SHP77 treated with DMSO at 0.1 percent for 48 hours (cell line): ENCODE measurements at places on chromosomes 2 and 18.

DNA sequence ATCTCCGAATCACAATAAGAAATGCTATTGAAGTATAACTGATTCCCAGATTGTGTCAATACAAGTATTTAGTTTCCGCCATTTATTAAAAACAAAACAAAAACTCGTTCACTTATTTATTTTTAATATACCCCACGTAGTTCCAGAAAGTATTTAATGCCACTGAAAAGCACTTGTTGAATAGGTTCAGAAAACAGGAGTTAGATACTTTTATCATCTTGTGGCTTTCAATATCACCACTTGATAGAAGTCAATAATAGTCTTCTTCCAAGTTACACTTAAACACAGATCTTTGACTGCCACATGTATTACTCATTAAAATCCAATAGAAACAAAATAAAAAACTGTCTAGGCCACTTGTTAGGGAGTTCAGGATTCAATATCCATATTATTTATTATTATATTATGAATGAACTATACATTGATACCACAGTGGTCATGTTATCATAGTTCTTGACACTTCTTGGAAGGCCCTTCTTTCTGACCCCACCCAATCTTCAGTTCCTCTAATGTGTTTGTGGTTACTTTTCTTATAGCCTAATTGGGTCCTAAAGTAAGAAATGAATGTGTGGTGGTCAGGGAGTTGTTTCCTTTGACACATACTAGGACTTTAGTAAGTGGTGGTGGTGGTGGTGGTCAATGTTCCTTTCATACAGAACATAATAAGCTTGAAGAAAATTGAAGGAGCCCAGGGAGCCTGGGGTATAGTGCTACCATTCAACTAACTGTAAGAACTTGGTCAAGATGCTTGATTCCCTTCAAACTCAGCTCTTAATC lies 221.3 kb upstream of the ITGA4 start:
- no peak for DNase-seq

DNA sequence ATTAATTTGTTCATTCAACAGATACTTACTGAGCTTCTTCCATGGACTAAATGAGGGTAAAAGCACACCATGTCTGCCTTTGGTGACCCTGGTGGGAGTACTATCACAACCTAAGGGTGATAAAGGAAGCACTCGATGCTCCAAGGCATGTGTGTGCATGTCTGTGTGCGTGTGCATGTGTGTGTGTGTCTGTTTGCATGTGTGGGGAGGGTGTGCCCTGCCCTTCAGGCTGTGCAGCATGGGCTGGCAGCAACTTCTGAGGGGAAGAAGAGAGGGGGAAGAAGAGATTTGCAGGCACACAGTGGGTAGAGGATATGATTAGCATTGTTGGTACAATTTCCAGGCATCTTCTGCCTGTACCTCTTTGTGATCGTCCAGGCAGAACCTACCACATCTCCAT lies 121.6 kb downstream of the ACOXL start:
- DNase-seq, result no peak

DNA sequence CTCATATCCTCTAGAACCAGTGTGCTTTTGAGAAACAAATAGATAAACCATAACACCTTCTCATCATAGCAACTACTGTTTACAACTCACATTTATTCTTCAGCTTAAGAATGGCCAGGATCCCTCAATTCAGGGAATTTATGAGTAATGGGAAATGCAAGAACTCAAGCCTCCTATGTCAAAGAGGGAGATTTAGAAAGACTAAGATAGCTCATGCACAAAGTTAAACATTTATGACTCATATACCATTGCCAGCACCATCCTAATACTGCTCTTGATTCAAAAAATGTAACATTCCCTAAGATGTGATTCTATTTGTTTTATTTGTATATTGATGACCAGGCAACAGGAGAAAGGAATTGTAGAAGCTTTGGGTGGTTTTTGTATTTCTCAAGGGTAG lies 172.8 kb downstream of the CYP26B1 start:
- no peak for DNase-seq

DNA sequence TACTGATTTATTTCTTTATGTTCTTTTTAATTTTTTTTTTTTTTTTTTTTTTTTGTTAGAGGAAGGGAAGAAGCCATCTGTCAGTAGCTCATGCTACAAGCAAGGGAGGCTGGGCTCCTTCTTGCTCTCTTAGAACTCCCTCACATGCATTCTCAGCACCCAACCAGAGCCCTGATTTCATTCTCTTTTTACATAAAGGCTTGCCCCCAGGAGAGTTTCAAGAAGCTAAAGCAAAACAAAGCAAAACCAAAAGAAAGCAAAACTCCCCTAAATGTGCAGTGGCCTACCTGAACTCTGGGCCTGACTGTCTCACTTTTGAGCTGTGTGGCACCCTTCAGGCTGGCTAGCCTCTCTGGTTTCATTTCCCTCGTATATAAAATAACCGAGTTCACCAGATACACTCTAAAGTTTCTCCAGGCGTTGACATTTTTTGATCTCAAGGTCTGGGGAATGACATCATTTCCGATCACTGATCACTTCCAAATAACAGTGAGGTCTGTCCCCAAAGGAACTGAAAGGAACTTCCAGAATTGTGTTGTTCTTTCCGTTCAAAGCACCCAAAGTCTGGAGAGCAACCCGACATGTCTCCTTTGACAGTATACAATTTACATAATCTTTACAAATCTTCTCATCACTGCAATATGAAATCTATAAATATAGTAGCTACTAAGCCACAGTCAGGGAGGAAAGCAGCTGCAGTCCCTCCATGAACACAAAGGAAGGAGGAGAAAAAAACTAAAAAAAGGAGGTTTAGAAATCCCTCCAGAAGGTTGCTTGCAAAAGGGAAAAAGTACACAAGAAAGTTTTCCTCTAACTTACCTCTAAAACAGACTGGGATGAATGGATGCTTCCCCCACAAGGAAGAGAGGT lies 145.6 kb upstream of the NCK2 start:
- DNase-seq, result no peak

DNA sequence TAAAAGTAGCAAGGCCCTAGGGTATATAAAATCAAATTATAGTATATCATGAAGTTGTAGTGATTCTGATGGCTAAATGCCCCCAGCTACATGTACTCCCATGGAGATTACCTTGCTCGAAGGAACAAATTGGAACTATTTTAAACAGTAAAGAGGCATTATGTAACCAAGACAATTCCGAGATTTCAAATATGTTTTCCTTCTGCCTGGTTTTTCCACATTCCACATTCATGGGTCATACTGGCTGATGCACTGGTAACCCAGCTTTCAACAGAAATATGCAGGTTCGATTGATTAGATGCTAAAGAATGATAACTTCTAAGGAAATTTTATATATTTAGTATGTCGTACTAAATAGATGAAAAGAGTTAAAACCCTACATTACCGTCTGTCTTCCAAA lies 62.3 kb upstream of the MGAT4A start:
- no peak for DNase-seq

DNA sequence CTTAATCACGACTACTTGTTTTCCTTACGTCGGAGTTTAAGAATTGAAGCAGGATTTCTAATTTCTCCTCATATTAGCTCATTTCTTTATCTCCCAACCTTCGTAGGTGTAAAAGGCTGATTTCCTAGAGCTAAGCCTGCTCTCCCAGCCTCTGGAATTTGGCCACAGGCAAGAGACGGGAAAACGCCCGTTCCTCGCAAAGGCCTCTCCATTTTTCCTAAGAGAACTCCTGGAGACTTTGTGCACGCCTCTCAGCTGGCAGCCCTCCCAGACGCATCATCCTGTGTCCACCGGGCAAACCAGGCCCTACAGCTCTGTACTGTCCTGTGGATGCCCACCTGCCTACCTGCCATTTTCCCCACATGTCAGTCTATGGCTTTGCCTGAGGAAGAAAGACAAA lies 106.3 kb downstream of the FTCDNL1 start:
- DNase-seq, result no peak

GRCh38 chr2:60764736-60765534 lies 8.9 kb downstream of the PAPOLG start:
- DNase-seq, result no peak

DNA sequence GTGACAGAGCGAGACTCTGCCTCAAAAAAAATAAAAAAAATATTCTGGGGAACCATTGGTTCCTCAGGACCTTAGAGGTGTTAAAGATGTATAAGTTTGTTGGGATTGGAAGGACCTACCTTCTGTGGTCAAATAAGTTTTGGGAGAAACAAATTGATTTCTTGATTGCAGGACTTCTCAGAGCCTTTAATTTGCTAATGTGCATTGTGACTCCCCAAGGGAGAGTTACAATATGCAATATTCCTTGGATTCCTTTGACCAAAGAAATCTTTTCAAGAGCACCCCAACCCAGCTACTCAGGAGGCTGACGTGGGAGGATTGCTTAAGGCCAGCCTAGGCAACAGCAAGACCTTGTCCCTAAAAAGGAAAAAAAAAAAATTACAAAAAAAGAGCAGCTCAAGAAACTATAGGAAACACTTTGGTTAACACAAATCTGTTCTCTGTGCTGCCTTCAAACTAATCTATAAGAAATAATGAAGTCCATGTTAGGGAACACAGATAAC lies 6.5 kb downstream of the NAGK start:
- no peak for DNase-seq

GRCh38 chr2:235516257-235516656 lies 22.4 kb downstream of the AGAP1 start:
- DNase-seq, result no peak

GRCh38 chr2:10389573-10389972 lies 58.6 kb downstream of the ODC1 start:
- no peak for DNase-seq

DNA sequence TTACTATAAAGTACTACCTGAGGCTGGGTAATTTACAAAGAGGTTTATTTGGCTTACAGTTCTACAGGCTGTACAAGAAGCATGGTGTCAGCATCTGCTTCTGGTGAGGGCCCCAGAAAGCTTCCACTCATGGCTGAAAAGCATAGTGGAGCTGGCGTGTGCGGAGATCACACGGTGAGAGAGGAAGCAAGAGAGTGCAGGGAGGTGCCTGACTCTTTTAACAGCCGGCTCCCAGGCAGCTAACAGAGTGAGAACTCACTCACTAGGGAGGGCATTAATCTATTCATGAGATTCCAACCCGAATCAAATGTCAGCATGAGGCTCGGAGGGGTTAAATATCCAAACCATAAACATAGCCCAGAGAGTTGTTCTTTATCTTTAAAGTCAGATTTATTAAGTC lies 117.3 kb downstream of the LDLRAD4 start:
- DNase-seq, result no peak

GRCh38 chr2:237217995-237218616 lies 132.4 kb downstream of the COPS8 start:
- no peak for DNase-seq

DNA sequence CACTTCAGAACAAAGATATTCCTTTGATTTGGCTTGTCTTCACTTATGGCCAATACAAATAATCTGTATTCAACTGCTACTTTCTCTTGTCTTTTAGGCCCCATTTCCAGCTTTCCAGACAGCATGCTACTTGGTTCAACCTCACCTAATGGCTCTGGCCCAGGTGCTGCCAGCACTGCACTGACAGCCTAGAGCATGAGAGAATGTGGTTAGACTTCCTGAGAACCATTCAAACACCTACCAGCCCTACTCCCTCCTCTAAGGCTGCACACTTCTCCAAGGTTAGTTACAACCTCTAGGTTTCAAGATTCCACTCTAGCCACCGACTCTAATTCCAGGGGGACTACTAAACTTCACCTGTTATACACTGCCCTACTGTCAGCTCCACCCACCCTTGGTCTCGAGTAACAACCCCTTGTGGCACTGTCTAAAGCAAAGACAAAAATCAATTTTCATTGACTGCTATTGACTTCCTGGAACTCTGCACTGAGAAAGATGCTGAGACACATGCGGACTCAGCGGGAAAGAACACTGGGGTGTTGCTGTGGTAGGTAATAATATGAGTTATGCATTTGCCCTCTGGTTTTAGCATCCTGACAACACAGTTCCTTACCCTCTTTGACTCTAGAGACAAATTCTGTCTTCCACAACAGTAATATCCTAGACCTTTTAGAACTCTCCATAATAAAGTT lies 38.2 kb downstream of the PLEKHM3 start:
- no peak for DNase-seq

GRCh38 chr2:234326694-234327093 lies 170.2 kb downstream of the ARL4C start:
- DNase-seq, result no peak

DNA sequence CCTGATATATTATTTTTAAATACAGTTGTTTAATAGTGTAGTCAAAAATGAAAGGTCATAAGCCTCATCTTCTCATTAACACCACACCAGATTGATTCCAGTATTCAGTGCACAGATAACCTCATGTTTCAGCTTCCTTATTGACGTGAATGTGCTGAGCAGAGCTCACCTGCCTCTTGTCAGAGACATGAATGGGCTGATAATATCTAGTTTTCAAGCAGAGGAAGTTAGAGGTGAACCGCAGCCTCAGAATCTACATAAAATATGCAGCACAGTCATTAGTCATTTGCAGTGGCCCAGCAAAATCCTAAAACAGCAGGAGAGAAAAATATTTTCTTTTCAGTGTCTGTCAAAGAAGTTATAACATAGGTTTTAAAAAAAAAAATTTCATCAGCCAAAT lies 216.2 kb downstream of the GBX2 start:
- no peak for DNase-seq

GRCh38 chr18:78406743-78407465 lies 572.7 kb upstream of the SALL3 start:
- no peak for DNase-seq

DNA sequence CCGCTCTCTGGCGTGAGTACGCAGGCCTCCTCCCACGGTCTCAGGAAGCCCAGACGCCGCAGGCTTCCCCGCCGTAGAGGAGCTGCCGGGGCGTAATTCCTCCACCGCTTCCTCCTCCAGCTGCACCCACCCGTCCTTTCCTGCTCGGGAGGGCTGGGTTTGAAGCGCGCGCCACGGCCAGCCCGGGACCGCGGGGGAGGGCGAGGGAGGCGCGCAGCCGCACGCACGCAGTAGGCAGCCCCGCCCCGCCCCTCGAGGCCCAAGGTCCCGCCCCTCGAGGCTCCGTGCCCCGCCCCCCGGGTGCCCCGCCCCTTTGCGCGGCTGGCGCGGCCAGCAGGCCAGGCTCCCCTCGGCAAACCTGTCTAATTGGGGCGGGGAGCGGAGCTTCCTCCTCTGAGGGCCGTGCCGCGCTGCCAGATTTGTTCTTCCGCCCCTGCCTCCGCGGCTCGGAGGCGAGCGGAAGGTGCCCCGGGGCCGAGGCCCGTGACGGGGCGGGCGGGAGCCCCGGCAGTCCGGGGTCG lies at the start of gene MALT1:
TSS of gene MALT1 (plus strand) at position 355 of the 521 bp plus-strand sequence. CDS start 179 bp downstream, outside the sequence.
- DNase-seq, result peak; percentile 73

DNA sequence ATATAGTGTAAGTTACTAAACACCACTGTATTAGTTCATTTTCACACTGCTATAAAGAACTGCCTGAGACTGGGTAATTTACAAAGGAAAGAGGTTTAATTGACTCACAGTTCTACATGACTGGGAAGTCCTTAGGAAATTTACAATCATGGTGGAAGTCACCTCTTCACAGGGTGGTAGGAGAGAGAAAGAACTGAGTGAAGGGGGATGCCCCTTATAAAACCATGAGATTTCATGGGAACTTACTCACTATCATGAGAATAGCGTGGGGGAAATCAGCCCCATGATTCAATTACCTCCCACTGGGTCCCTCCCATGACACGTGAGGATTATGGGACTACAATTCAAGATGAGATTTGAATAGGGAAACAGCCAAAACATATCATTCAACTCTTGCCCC lies 618.0 kb downstream of the NYAP2 start:
- no peak for DNase-seq

- DNase-seq, result no peak
These were observed 140.4 kb downstream of the CDH2 start for GRCh38 chr18:28036488-28036887.
